H4 (cell line): ENCODE measurements at places on chromosomes 5 and 9. TPM values are rescaled to one million over a fixed set of nuclear protein-coding genes. Genes with fewer than 3 reads are reported as not detected.

- no peak for DNase-seq
Measured at GRCh38 chr9:116656977-116657376, 30.1 kb upstream of the TRIM32 start.

DNA sequence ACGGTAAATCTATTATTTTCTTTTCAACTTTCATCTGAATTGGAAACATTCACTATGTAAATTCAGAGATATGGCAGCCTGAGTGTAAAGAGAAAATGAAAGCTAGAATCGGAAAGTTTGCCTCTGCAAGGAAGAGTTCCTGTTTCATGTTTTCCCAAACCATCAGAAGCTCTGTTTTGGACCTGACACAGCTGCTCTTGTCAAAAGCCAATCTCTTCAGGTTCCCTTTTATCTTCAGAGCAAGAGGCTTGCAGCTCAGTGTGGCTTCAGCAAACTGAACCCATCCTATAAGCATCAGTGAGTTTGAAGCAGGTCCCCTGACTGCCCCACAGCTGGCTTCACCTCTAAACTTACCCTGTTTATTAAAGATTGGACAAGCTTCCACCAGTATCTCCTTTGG is 1099.7 kb downstream of the DTWD2 start:
- peak; percentile 35 for DNase-seq

GRCh38 chr5:77719666-77720363 is 56.3 kb downstream of the TBCA start:
- DNase-seq = no peak

DNA sequence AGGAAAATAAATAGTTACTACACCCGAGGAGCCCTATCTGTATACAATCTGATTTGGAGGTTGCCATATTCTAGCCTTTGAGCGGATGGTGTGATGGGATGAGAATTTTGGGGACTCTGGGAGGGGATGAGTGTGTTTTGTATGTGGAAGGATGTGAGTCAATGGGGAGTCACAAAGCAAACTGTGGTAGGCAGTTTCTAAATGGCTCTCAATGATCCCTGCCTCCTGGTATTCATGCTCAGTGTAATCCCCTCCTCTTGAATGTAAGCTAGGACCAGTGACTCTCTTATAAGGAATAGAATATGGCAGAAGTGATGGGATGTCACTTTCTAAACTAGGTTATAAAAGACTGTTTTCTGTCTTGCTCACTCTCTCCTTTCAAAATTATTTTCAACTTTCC is 205.7 kb upstream of the RIOK2 start:
- no peak for DNase-seq

DNA sequence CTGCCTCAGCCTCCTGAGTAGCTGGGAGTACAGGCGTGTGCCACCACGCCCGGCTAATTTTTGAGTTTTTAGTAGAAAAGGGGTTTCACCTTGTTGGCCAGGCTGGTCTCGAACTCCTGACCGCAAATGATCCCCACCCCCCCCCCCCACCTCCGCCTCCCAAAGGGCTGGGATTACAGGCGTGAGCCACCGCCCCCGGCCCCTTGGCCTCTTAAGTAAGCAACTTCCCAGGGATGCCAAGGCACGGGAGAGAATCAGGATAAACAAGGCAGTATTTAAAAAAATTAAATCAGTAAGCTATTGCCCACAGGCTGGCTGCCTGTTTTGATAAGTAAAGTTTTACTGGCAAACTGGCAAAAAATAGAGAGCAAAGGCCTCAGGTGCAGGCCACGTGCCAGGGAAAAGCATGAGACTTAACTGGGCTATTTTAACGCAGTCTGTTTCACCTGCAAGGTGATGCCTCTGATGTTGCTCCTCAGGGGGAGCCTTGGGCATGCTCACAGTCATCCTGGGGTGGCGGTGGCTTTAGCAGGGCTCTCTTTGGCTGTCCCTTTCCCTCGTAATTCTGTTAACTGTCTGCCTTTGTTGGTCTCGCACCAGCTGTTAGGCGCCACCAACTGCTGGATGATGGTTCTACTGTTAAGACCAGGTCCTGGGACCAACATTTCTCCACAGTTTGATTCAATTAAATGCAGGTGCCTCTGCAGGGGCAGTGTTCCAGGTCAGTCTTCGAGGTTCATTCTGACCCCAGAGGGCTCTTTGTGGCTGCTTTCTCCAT is 19.4 kb upstream of the RNF130 start:
- peak; percentile 83 for DNase-seq

DNA sequence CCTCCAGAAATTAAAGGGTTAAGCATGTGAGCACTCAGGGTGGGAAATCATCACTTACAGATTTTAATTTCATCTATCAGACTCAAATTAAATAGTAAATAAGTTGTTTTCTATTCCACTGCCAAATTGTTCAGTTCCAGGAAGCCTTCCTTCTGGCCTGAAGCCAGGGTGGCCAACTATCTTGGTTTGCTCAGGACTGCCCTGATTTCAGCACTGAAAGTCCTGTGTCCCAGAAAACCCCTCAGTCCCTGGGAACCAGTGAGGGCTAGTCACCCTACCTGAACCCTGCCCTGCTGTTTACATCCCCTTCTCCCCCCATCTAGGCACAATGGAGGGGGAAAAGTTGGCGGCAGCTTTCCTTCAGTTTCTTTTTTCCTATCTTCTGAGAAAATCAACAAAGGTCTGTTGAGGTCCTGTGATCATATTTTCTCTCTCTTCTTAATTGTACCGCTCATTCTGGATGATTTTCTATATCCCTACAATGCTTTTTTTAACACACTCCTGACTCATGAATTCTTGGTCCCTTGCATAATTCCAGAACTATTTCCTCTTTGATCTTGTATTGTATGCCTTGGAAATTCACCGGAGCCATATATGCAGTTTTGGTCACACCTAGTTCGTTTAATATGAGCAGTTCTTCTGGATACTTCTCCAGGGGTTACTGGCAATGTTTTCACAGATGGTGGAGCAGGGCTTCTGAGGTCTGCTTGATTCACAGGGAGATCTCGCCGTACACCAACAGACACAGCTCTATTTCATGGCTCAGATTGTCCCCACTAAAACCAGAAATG is 103.8 kb downstream of the MAP1B start:
- DNase-seq = peak; percentile 15

GRCh38 chr5:58018016-58018415 is 441.9 kb downstream of the PLK2 start:
- peak; percentile 1 for DNase-seq

GRCh38 chr5:61019642-61020041 is 74.6 kb downstream of the NDUFAF2 start:
- DNase-seq = no peak

- no peak for DNase-seq
Measured at GRCh38 chr5:142982821-142983200, 212.6 kb downstream of the ARHGAP26 start.

GRCh38 chr5:59833448-59833847 is 60.1 kb downstream of the PDE4D start:
- DNase-seq = peak; percentile 56

DNA sequence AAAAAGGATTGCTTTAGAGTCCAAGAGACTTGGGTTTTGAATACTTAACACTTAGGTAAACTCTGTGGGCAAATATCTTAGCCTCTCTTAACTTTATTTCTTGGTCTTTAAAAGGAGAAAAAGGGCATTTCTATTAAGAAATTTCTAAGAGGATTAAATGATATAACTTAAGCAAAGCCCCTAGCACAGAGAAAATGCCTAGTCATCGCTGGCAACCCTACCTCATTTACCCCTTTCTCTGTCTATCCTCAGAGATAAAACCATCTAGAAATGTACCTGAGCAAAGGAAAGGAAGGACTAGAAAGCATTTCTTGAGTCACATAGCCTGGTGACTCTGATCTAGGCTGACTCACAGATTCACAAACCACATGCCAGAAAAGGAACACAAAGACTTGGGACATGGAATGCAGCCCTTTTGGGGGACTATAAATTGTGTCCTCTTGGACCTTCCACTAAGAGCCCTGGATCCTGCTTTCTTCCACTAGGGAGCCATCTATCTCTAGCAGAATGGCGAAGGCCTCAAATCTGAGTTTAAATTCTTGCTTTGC is 120.6 kb downstream of the FOXD1 start:
- peak; percentile 23 for DNase-seq

- no peak for DNase-seq
Measured at GRCh38 chr9:82128011-82128696, 139.6 kb downstream of the SPATA31D1 start.

LEAP2 gene
- total RNA-seq = 0.08 and 0.25 TPM in 2 replicates

LECT2 gene
- not detected in 2 replicates for total RNA-seq

PCDHA1 gene
- 0.45 and 0.56 TPM in 2 replicates for total RNA-seq

CNTFR gene
- total RNA-seq = 0.15 and 0.55 TPM in 2 replicates

CAVIN4 gene
- total RNA-seq = 0.37 and 0.60 TPM in 2 replicates

VCAN gene
- total RNA-seq = 13.0 and 14.4 TPM in 2 replicates

FOXD4L4 gene
- not detected in 2 replicates for total RNA-seq

ARHGEF37 gene
- 0.81 and 0.90 TPM in 2 replicates for total RNA-seq

UNC13B gene
- 7.4 and 7.8 TPM in 2 replicates for total RNA-seq

NR2F1 gene
- total RNA-seq = 6.5 and 10.3 TPM in 2 replicates

PCDHGB7 gene
- total RNA-seq = 0.58 and 1.4 TPM in 2 replicates

ADCY2 gene
- 0.04 TPM in 1 of 2 replicates, not detected in the other for total RNA-seq
